ENCODE measurements at places on chromosomes 7 and 10.
A peak's percentile ranks its signal among the peaks of the same experiment; 100 is the strongest.

DNA sequence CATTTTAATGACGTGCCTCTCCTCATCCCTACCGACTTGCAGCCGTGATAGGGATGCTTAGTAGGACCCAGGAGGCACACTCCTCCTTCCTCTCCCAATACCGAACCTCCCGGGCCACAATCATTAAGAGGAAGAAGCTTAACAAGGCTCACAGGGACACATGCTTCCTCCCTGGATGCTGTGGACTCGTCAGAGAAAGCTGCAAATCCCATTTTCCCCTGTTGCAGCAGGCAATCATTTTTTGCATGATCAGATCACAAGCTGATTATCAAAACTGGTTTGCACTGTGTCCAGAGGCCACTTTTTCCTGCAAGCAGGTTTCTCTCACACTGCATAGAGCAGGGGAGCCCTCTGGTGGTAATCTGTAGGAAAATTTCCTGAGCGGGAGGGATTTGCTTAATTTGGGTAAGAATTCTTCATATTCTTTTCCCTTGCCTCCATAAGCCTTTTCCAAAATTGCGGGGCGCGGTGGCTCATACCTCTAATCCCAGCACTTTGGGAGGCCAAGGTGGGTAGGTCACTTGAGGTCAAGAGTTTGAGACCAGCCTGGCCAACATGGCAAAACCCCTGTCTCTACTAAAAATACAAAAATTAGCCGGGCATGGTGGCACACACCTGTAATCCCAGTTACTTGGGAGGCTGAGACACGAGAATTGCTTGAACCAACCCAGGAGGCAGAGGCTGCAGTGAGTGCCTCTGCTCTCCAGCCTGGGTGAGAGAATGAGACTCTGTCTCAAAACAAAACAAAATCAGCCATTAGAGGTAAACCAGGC lies 16.1 kb upstream of the LAMB4 start:
- peak; percentile 74 for DNase-seq

DNA sequence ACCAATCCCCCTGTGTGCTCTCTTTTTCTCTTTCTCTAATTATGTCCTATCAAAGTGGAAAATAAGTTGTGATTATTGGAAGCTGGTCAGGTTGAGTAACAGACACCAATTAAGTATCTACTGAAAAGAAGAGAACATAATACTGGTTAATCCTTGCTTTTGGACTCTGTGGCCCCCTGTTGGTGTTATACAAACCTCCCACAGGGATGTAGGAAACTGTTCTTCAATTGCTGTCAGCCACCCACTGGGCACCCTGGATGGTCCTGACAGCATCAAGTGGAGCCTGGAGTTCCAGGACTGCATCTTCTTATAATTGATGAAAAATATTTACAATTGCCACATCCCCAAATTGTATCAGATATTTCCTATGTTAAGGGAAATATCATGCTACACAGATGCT lies 939.7 kb downstream of the KCNMA1 start:
- DNase-seq: no peak

- no peak for DNase-seq
Observed at GRCh38 chr10:43304687-43305333, 37.9 kb upstream of the RASGEF1A start.

- no peak for DNase-seq
Observed at GRCh38 chr7:43629857-43630256, 46.9 kb downstream of the STK17A start.

GRCh38 chr10:91354166-91355075 lies 55.7 kb upstream of the HECTD2 start:
- DNase-seq: no peak

All from left forelimb (tissue), 1 donor.